IPS-NIHi11 (cell line): ENCODE measurements at places on chromosomes 5 and 9.

DNA sequence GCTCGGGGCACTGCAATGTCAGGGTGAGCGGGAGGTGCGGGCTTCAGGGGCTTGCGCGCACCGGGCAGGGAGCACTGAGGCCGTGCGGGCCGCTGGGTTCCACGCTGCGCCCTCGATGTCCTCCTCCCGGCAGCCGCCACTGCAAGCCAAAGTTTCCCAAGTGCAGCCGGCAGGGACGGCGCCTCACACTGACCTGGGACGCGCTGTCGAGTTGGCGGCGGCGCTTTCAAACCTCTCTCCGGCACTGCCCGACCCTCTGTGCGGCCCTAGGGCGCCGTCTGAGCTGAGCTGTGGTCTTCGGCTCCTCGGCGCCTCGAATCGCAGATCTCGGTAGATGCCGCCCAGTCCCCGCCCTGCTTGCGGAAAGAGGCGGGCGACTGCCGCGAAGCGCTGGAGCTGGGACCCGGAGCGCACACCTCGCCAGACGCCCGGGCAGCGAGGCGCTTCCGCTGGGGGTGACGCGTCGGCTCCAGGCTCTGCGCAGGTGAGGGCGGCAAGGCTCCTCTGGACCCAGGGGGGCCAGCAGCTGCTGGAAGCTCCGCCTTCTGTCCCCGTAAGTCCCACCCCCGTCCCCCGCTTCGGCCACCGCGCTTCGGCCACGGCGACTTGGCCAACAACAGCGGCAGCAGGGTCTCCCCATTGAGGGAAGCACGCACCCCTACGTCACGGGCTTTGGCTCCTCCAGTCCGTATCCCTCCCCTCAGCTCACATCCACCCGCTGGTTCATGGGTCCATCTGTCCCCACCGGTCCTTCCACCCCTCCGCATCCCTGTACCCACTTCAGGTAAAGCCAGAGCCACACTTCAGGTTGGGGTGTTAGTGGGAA, at the start of gene ANKRD34B:
ANKRD34B (minus strand) TSS at position 320 of the 826 bp plus-strand sequence. CDS start 10,261 bp downstream, outside the sequence.
- peak; percentile 83 for DNase-seq

- DNase-seq: peak; percentile 51
These were observed 28.7 kb downstream of the DMRT3 start for GRCh38 chr9:1005043-1005667.

- DNase-seq: no peak
These were observed 29.1 kb upstream of the DUSP1 start for GRCh38 chr5:172800088-172800551.

GRCh38 chr5:100584069-100584468, 48.9 kb downstream of the FAM174A start:
- no peak for DNase-seq

DNA sequence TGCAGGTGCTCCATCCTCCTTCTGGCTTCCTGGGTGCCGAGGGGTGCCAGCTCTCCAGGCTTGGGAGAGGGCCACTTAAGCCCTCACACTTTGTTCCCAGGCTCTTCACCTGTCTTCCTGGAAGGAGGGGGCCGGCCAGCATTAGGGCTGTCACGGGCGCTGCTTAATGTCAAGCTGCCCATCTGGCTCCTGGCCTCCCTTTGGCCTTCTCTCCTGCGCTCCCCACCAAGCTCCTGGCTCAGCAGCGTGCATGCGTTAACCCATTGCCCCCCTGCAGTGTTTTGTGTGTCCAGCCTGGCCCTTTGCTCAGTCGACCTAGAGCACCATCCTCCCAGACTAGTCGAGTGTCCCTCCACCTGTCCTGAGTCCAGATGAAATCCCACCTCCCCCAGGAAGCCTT, 21.3 kb downstream of the NTNG2 start:
- DNase-seq: no peak

DNA sequence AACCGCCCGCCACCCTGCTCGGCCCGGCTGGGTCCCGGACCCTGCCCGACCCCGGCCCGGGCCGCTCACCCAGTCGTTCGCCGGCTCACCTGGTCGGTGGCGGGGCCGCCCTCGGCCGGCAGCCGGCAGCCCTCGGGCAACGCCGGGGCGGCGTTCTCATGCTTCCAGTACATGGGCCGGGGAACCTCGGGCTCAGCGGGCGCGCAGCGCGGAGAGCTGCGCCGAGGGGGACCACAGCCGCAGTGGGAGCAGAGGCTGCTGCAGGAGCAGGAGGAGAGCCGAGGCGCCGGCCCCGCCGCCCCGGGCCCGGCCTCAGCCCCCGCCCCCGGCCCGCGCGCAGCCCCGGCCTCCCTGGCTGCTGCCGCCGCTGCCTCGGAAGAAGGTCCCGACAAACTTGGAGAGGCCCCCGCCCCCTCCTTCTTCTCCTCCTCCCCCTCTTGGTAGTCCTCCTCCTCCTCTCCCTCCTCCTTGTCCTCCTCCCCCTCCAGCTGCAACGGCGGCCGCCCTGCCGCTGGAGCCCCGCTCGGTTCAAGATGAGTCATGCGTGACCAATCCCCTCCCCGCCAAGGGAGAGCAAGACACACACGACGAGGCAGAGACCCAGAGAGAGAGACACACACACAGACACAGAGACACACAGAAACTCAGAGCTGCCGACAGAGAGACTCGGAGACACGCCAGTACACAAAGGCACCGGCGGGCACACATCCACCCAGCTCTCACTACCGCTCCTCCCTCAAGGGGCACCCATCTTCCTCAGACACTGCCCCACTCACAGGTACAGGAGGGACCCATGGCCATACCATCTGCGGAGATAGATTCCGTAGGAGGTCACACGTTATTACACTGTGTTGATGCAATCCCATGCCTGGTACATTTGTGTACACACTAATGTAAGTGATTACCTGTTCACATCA, at the start of gene LHX6:
LHX6 (minus strand) TSS at position 390 of the 917 bp plus-strand sequence; CDS start at position 173, 217 bp downstream.
- peak; percentile 64 for DNase-seq

GRCh38 chr9:74610523-74611061, 113.5 kb downstream of the RORB start:
- no peak for DNase-seq
